ENCODE measurements at places on chromosomes 12 and 14.

GRCh38 chr12:57853864-57854556 is 7.5 kb upstream of the CTDSP2 start:
- no peak for DNase-seq

DNA sequence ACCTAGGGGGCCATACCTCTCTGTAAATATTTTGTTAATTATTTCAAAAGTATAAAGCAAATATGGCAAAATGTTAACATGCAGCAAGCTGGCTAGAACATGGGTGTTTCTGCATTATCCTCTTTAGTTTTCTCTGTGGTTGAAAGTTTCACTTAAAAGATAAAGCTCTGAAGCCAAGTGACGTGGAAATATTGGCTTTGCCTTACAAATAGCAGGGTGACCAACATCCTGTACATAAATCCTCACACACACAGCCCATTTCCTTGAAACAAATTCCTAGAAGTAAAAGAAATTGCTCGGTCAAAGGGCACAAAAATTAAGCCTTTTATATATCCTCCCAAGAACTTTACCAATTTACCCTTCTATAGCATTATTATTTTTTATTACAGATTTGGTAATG is 10.6 kb upstream of the VWF start:
- DNase-seq, result no peak

DNA sequence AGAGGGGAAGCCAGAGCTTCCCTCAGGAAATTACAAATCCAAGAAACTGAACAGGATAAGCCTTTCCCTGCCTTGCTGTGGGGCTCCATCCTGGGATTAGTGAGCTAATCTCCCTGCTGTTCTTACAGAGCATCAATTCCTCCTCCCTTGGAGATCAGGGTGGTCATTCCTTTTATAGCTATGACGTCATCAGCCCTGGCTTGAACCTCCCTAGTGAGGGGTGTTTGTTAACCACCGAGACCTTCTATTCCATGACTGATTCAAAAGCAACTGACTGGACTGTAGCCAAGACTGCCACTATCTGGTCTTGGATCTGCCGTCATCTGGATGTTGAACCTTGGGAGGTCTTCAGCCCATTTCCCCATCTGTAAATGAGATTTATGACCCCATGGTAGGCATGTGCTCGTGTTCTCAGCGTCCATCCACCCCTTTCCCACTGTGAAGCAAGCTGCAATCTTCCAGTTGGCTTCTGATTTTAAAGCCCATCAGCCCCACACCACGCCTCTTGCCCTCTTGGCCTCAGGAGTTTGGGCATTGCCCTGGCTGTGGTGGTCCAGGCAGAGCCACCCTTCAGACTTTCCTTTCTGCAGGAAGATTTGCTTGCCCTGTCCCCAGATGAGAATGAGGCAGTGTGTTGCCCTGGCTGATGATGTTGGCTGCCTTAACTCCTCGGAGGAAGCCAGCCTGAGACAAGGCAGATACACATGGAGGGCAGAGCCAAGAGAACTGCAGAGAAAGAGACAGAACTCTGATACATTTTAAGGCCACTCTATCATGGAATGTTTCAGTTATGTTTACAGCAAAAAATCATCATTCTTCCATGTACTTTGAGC is 59.6 kb upstream of the ACTN1 start:
- DNase-seq, result no peak

DNA sequence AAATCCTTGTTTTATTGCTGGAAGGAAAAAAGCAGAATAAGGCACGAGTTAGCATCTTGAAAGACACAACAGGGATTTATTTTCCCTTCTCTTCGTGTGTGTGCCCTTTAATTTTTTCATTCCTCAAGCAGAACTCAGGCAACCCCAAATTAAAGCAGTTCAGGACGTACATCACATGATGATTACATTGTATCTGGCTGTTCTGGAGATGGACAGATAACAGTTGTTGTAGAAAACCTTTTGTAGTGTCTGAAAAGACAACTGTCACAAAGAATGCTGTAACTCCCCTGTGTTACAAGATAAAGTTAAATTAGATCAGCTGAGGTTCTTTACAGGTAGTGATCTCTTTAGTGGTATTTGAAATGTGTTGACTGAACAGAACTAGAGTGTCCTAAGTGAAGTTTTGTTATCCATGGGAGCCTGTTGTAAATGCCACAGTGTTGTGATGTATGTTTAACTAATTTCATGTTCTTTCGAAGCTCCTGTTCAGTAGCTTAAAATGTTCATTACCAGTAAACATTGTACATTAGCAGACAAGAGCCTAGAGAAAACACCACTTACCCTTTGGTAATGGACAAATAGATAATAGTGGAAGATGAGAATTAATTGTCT is 58.5 kb downstream of the TMTC2 start:
- no peak for DNase-seq

- no peak for DNase-seq
Measured at GRCh38 chr14:68584786-68585185, 208.1 kb downstream of the ZFP36L1 start.

DNA sequence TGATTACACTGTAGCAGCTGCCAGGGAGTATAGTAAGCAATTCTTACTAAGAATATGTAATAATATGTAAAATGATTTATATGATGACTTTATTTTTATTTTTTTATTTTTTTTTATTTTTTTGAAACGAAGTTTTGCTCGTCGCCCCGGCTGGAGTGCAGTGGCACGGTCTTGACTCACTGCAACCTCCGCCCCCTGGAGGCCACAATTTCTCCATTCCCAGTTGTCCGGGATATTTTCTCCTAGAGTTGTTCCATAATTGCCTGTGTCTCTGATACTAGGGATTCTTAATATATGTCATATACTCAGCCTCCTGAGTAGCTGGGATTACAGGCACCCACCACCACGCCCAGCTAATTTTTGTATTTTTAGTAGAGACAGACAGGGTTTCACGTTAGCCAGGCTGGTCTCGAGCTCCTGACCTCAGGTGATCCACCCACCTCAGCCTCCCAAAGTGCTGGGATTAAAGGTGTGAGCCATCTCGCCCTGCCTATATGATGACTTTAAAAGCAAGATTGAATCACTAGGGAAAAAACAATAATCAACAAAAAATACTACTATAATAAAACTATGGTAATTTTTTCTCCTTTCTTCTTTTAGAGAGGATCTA is 12.2 kb upstream of the ITPR2 start:
- peak; percentile 40 for DNase-seq

DNA sequence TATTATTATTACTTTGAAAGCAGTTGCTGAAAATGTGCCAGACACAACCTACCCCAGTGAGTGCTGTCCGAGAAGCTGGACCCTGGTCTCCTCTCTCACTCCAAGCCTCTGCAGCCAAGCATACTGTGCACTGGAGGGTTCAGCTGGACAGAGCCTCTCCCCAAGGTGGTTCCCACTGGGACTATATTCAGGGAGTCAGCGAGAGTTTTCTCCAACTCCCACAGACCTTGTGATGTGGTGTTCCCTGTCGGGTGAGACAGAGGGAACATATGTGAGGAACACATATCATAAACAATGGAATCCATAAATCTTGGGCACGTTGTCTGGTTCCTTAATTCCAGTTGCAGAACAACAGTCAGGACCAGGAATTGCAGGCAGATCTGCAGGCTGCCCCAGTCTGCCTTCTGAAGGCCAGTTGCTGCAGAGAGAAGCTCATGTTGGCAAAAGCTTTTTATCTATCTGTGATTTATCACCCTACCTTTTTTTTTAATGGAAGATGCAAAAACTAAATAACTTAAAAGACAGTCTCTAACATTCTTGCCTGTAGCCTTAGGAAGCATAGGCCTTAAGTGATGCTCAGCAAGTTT is 619.8 kb upstream of the TBX3 start:
- DNase-seq, result no peak

DNA sequence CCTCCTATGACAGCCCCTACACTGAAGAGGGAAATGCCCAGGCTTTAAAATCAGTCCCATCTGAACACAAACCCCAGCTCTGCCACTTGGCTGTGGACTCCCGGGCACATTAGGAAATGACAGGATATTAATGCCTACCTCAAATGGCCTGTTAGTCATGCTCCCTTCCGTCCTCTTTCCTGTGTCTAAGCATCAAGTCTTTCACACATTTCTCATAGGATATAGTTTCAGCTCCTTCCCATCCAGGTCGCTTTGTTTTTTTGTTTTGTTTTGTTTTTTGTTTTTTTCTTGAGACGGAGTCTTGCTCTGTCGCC is 16.1 kb downstream of the PLEK2 start:
- no peak for DNase-seq

DNA sequence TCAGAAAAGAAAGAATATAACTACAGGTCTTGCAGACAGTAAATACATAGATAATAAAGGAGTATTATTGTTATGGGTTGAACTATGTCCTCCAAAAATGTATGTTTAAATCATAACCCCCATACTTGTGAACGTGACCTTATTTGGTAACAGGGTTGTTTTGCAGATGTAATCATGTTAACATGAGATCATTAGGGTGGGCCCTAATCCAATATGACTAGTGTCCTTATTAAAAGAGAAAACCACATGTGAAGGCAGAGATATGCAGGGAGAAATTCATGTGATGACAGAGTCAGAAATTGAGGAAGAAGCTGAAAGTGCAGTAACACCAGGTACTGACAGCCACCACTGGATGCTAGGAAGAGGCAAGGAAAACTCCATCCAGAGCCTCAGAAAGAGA is 29.0 kb downstream of the MAGOHB start:
- DNase-seq, result no peak

- DNase-seq, result no peak
Measured at GRCh38 chr12:115223991-115224390, 540.0 kb upstream of the TBX3 start.

DNA sequence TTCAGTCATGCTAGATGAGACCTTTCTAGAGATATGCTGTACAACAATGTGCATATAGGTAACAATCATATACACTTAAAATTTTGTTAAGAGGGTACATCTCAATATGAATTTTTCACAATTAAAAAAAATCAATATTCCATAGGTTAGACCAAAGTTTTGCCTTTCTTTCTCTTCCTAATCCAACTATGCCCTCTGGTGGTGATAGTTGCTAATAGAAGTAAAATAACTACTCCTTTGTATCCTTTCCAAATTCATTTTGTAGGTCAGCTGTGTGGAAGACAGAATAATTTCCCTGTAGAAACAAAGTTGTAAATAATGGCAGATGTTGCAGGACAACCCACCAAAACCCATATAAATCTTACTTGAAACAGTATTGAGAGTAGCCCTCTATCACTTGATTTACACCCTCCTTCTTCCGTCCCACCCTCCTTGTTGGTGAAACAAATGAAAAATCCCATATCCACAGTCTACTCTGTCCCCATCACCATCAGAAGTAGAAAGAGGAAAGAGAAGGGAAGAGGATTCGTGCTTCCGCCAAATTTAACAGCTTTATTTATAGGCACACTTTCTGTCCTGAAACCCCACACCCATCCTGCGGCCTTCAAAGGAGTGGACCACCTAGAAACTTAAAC is 34.2 kb upstream of the KICS2 start:
- peak; percentile 85 for DNase-seq

DNA sequence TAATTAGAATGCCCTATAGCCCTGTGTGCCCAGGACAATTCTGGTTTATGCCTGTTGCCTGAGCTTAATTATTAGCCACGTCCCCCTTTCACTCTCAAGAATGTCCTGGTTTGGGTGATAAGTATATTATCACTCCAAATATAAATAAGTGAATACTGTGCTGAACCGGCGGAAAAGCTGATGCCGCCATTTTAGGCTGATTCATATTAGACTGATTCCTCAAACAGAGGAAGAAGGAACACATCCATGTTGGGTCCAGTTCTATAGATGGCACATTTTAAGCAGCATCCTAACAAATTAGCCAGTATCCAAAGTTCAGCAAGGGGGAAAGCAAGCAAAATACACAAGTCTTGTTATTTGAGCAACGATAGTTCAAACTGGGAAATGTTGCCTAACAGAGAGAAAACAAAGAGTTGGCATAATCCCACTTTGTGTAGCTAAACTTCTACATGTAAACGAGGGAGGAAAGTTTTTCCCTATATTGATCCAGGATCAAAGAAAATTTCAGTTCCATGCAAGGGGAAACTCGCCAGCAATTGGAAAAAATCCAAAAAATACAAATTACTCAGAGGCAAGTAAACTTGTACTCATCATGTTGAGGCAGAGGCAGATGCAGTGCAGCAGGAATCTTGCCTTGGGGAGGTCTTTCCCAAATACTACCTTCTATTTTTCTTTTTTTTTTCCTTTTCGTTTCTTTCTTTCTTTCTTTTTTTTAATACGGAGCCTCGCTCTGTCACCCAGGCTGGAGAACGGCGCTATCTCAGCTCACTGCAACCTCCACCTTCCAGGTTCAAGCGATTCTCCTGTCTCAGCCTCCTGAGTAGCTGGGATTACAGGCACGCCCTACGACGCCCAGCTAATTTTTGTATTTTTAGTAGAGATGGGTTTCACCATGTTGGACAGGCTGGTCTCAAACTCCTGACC is 96.2 kb downstream of the ITPR2 start:
- DNase-seq, result no peak

DNA sequence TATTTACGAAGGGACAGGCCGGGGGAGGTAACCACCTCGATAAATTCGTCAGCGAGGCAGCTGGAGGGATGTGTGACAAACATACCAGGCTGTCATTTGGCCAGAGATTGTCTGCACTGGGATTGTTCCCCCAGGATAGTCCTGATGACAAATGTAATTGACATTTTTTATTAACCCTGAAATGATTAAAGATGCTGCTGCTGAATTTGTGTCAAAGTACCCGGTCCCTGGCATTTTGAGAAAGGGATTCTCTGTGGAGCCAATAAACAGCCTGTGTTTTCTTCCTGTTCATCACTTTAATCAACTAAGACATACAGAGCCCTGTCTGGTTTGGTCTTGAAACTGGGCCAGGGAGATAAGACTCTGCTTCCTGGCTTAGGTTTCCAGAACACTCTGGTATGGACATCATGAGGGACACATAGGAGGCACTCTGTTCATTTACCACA is 117.6 kb downstream of the SLC25A47 start:
- DNase-seq, result no peak
